ENCODE measurements at places on chromosomes 2 and 18.

DNA sequence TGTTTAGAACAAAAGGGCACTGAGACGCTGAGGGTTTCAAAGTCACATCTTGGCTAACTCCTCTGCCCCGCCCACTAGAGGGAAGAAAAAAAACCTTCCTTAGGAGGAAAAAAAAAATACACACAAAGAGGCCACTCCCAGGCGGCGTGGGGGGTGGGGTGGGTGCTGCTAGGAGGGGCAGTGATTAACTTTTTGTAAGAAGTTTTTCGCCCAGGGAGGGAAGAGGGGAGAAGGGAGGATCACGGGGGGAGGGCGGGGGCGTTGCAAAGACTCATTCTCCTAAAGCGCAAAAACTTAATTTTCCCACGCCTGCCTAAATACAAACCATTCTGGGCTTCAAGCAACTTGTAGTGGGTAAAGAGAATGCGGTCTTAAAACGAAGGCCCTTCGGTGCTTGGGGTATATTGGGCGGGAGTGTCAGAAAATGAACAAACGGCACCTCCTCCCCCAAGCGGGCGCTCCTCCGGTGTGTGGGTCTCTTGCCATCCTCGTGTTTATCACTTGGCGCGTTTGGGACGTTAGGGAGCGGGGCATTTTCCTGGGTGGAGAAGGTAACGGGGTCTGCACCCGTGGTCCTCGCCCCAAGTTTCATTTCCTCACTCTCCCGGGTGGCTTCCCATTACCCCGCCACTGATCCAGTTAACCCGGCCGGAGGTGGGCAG lies 1.7 kb downstream of the CXCR4 start:
- peak; percentile 33 for DNase-seq

- no peak for DNase-seq
Measured at GRCh38 chr2:98212092-98213000, 125.4 kb downstream of the VWA3B start.

- DNase-seq, result peak; percentile 38
Measured at GRCh38 chr2:197904446-197904845, 100.1 kb downstream of the PLCL1 start.

DNA sequence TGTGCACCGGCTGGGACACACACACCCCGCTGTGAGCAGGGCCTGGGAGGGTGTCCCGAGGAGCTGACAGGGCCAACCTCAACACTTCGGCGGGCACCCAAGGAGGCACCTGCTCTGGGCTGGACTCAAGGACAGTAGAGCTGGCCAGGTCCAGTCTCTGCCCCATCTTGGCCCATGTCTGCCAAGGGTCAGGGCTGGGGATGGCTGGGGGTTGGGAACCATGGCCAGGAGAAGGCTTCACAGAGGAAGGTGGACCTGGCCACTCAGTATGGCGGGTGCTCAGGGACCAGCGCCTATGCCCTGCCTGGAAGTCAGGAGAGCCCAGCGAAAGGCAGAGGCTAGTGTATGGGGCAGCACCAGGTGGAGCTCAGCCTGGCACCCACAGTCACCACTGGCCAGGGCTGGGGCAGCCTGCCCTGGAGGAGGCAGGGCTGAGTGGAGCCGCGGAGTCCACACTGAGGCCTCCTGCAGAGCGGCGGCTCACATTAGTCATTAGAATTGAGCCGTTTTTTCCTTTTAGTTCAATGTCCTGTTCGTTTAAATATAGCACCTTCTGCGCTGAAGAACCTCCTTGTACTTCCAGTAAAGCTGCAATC lies 4.2 kb downstream of the ERFE start:
- no peak for DNase-seq

GRCh38 chr18:30632071-30632698 lies 410.4 kb downstream of the DSC3 start:
- DNase-seq, result no peak

GRCh38 chr2:65476778-65477177 lies 44.4 kb upstream of the SPRED2 start:
- DNase-seq, result no peak

- no peak for DNase-seq
Measured at GRCh38 chr18:55073116-55073515, 113.9 kb upstream of the CCDC68 start.

GRCh38 chr18:56451188-56451587 lies 187.2 kb downstream of the TXNL1 start:
- no peak for DNase-seq

Measured in Kasumi-1 (cell line).